Astrocyte of the cerebellum (primary cell): ENCODE measurements at places on chromosomes 12 and 14.

DNA sequence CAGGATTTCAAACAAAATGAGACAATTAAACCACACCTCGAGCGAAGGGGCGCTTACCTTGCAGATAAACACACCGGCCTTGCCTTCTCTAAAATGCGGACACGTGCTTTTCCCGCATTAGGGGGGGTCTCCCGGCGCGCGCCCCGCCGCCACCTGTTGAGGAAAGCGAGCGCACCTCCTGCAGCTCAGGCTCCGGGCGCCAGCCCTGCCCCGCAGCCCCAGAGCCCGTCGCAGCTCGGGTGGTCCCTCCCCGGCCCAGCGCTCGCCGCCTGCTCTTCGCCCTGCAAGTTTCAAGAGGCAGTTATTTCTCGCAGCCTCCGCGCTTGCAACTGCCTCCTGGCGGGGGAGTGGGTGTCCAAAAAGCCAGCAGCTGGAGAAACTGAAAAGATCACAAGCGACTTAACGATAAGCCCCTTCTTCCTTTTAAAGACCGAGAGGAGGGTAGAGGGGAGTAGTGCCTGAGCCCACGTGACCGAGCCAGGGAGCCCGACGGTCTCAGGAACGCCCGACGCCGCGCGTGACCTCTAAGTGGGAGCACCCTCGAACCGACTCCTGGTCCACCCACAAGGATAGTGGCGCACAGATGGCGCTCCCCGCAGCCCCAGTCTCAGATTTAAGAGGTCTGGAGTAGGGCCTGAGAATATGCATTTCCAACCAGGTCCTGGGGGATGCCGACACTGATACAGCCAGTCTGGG is at the start of gene ESR2:
Gene ESR2 (minus strand): TSS at position 396 of the 696 bp plus-strand sequence. CDS start 11,386 bp downstream, outside the sequence.
- no peak for DNase-seq

DNA sequence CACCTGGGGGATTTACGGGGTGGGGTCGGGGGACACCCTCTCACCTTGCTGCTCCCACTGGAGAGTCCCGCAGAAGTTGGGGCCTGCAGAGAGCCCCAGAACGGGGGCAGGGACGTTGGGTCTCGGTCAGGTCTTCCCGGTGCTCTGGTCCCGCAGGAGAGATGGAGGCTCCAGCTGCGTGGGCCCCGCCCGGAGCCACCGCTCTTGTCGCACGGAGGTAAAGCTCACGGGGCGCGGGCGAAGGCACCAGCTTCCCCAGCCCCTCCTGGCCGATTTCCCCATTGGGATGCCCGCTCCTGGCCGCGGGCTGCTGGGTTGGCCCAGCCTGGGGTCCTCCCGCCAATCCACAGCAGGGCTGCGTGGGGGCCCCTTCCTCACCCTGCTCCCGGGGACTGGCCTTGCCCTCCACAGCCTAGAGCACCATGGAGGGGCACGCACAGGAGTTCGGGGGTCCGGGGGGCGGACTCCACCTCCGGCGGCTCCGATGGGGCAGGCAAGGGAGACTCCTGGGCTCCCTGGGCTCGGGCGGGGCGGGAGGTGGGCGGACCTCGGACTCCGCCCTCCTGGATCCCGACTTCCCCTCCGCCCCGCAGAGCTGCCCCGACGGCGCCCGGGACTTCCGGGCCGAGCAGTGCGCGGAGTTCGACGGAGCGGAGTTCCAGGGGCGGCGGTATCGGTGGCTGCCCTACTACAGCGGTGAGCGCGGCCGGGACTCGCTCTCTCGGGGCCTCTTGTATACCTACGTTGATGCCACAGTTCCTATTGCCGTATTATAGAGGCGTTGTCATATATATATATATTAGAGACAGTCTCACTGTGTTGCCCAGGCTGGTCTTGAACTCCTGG is 8.4 kb downstream of the PAPLN start:
- DNase-seq: no peak

DNA sequence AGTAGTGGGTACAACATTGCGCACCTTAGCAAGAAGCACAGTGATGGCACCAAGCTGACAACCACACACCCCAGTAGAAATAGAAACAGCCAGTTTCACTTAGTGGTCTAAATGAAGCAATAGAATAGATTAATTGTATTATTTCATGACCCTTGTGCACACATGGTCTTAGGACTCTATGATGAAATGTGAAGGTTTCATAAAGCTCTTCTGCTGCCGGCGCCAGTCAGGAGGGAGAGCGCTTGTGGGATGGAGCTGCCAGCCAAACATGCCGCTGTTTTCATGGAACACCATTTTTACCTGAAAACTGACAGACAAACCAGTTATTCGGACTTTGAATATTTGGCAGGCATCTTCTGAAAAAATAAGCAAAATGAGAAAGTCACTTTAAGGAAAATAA is 100.0 kb downstream of the PPP2R5C start:
- DNase-seq: no peak

- no peak for DNase-seq
Observed at GRCh38 chr12:65860600-65860999, 36.3 kb downstream of the HMGA2 start.

DNA sequence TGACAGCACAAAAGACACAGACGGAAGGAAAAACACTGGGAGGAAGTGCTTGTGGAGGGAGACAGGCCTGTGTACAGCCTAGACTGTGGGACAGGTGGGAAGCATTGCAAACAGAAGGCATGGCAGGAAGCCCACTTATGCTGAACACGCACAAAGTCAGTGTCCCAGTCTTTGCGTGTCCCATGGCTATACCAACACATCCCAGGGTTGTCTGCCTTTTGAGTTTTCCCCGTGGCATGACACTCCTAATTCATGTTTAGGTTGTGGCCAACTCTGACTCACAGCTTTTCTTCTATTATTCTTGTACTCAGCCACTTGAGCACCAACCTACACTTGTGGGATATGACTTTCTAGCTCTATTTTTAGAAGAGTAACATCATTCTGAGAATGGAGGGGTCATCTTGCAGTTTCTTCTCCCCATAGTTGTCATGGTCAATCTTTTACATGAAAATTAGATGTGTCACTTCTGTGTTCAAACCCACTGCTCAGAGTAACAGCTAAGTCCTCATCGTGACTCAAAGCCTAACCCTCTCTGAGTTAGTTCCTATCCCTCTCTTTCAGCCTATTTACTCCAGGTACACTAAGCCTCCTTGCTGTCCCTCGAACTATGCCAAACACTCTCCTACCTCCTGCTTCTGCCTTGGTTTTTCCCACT is 27.5 kb upstream of the JPH4 start:
- DNase-seq: no peak

- DNase-seq: no peak
Observed at GRCh38 chr12:42769455-42769854, 179.9 kb upstream of the PRICKLE1 start.

DNA sequence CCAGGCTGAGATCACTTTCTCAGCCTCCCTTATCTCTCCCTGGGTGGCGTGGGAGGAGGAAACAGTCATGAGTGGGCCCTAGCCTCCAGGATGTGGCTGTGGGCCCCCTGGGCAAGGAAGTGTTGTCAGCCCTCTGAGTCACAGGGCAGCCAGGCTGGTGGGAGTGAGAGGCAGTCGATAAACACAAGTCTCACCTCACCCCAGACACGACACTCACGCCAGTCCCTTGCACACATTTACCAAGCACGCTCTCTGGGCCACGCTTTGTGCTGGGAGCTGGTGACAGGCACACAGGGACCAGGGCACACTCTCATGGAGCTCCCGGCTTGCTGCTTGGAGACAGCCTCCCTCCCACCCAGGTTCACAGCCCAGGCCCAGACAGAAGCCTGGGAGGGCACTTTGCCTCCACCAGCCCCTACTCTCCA is 1.9 kb upstream of the KRT79 start:
- no peak for DNase-seq

DNA sequence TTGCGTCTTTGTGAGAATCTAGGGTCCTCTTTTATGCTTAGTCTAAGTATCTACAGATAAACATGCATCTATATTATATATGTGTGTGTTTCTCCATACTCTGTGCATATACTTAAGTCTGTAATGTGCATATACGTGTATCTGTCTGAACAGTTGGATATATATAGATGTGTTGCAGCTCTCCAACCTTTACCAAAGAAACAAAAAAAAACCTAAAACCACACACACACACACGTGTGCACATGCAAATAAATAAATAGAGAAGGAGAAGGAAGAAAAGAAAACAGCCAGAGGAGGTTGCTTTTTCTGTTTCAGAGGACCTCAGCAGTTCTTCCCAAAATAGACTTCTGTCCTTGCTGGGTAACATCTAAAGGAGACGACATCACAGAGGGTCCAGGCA is 244.9 kb downstream of the CACNA1C start:
- DNase-seq: no peak

DNA sequence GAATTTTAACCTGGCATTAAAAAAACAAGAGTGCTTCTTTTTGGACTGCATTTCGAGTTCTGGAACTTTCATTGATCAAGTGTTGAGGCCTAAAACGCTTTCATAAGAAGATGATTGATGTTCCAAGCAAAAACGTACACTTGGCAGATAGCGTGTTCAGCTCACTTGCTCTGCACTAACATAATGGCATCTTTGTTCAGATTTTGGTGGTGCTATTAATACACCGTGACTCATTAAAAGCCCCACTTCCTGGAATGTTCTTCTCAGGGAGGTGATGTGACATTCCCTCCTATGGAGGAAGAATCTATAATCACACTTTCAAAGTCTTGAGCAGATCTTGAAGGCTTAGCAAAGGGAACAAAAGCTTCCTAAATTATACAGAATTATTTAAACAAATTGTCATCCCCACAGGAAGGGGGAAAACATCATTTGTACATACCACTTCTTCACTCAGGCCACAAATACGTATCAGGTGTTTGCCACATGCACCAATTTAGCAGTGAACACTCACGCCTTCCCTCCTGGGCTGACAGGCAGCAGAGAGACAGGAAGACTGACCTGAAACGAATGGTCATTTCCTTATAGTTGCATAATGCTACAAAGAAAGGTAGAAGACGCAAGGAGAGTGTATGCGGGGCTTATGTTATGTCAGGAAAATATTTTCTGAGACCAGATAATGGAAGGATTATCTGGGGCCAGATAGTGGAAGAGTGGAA is 15.4 kb downstream of the HSP90AA1 start:
- DNase-seq: no peak

- no peak for DNase-seq
Observed at GRCh38 chr14:76298896-76299295, 77.0 kb upstream of the ESRRB start.
